ENCODE measurements at places on chromosomes 11 and 22. TPM values are rescaled to one million over a fixed set of nuclear protein-coding genes. Genes with fewer than 3 reads are reported as not detected.

DNA sequence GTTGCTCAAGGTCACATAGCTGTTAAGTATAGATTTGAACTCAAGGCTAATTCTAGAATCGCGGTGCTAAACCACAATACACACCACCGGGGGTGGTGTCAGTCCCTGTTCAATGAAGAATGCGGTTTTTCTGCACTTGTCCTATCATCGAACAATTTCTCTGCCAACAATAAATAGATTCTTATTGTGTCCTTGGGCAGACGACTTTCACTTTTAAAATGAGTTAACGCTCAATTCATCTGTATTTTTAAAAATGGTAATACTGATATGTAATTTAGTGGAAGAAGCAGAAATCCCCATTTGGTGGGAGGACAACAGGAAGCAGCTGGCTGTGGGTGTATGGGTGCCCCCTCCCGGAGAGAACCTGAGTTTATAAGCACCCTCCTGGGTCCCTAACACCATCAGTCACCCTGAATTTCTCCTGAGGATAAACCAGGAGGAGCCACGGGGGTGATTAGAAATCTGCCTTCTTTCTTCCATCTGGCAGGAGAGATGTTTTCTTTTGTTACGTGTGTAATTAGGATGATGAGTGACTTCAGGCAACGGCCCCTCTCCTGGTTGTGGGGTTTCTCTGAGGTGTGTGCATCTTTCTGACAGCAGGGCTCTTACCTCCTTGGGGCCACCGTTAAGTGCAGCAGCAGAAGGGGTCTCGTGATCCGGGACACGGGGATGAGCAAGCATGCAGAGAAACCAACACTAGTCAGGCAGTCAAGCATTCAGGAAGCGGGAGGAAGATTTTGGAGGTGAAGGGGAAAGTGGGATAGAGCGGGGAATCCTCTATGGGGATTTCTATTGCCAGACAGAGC, 87.7 kb downstream of the GRAMD1B start:
- no peak for DNase-seq

- no peak for DNase-seq
Observed at GRCh38 chr22:36111316-36111715, 49.2 kb downstream of the APOL3 start.

DNA sequence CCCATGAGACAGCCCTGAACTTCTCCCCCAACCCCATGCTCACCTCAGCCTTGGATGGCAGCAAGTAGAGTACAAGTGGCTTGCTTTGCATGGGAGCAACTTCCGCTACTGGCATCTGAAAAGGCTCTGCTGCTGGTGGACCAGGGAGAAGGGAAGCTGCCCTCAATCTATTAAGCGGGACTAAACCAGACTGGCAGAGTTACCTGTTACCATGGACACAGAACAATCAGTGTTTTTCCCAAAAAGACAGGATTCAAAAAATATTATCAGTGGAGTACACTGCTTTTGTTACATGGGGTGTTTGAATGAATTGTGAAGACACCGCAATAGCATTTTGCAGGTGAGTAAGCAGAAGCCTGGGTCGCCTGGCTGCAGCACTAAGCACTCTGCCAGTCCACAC, 631.4 kb upstream of the B3GAT1 start:
- DNase-seq = no peak

- no peak for DNase-seq
Observed at GRCh38 chr11:79274636-79275331, 166.0 kb downstream of the TENM4 start.

DNA sequence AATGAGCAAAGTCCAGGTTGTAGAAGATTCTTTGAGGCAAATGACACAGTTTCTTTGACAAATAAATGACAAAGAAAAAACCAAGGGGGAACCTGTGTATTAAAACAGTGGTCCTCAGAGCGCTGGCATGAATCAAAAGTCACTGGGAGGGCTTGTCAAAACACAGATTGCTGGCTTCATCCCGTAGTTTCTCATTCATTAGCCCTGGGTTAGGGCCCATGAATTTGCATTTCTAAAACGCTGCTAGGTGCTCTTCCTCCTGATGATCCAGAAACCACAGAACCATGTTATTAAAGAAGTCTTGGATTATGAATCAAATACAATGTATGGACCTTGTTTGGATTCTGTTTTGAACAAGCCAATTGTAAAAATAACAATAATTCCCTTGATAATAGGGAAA, 92.7 kb downstream of the YAP1 start:
- DNase-seq = no peak

CCDC116 gene
- 0.36 TPM for total RNA-seq

GRCh38 chr22:33573479-33573878, 346.8 kb downstream of the LARGE1 start:
- no peak for DNase-seq

DNA sequence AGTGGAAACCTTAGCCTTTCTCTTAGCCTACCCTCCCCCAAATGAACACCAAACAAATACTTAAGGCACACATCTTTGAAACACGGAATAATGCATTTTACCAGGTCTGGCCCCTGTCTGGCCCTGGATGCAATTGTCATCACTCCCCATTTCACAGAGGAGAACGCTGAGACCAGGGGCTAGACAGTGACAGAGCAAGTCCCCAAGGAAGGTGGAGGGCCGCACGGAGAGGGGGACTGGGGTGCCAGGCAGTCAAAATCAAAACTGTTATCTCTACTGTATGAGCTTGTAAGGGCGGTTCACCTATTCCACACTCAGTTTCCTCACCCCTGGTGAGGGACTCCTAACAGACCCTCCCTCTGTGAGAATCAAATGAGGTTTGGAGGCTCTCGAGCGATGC, 414.2 kb downstream of the SOX6 start:
- no peak for DNase-seq
